Pancreas (tissue), 10 donors: ENCODE measurements at places on chromosomes 16 and 17.

DNA sequence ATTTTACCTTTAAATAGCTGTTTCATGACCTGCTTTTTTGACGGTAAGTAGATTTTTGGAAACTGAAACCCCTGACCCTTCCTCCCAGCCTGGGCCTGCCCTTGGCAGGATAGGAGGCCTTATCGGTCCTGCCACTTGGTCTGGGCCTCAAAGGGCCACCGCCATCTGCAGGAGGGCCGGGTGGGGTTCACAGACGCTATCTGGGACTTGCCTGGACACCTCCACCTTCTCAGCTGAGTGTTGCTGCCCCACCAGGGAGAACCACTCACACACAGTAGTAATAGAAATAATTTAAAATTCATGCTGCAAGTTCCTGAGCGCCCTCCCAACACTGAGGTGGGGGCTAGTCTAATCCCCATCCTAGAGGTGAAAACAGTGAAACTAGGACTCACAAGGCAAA is 4.6 kb upstream of the NPRL3 start:
- H3K4me1 ChIP-seq, result no peaks in the 10 kb centered on the region
- no peaks in the 10 kb centered on the region for H3K27me3 ChIP-seq
- no peak overlapping the region for H3K4me3 ChIP-seq

- no peak overlapping the region for H3K27ac ChIP-seq
- H3K36me3 ChIP-seq, result no peaks in the 10 kb centered on the region
- H3K4me1 ChIP-seq, result peaks cover 8% of the 10 kb centered on the region
- H3K4me3 ChIP-seq, result no peak overlapping the region
- H3K27me3 ChIP-seq, result no peaks in the 10 kb centered on the region
These were observed 13.5 kb downstream of the CEP295NL start for GRCh38 chr17:78889531-78889930.

DNA sequence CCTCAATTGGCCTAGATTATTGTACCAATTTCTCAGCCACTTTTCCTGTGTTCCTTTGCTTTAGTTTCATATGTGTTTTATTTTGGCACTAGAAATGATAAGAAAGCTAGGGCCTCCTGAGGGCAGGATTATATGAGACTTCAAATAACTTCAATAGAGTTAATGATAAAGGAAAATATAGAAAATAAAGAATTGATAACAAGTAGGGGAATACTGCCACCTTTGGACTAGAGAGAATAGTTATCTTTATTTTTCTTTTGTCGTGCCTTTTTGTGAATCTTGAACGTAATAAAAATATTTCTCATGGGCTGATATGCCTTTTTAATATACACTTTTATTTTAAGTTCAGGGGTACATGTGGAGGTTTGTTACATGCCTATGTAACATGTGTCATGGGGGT is 29.3 kb upstream of the RBL2 start:
- no peak overlapping the region for H3K27ac ChIP-seq
- H3K27me3 ChIP-seq, result no peaks in the 10 kb centered on the region
- no peaks in the 10 kb centered on the region for H3K36me3 ChIP-seq
- no peak overlapping the region for H3K4me3 ChIP-seq

GRCh38 chr16:2724816-2725348 is 4.9 kb upstream of the PRSS27 start:
- no peak for DNase-seq
- no peak overlapping the region for H3K4me3 ChIP-seq
- no peaks in the 10 kb centered on the region for H3K27me3 ChIP-seq
- H3K27ac ChIP-seq, result no peak overlapping the region
- peaks cover 3% of the 10 kb centered on the region for H3K4me1 ChIP-seq

- no peak overlapping the region for H3K27ac ChIP-seq
- no peak for DNase-seq
- no peak overlapping the region for H3K4me3 ChIP-seq
- H3K4me1 ChIP-seq, result no peaks in the 10 kb centered on the region
These were observed 220.4 kb downstream of the CBLN1 start for GRCh38 chr16:49061137-49061714.

DNA sequence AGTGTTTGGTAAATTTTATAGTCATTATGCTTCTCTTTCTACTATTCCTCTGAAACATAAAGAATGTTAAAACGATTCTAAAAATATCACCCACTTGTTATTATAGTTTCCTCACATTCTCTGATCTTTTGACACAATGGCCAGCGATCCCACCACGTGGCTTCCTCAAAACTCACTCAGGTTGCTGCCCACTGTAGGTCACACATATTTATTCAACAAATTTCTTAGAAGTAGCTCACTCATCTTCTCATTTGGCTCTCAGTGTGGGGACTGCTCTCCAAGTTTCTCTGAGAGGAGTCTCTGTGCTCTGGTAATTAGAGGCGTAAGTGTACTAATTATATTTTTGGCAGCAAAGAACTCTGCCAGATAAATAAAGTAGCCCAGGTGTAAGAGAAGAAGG is 465.4 kb downstream of the CDH11 start:
- H3K4me1 ChIP-seq, result no peaks in the 10 kb centered on the region
- H3K27ac ChIP-seq, result no peak overlapping the region
- no peaks in the 10 kb centered on the region for H3K36me3 ChIP-seq
- no peak overlapping the region for H3K4me3 ChIP-seq
- DNase-seq, result no peak

DNA sequence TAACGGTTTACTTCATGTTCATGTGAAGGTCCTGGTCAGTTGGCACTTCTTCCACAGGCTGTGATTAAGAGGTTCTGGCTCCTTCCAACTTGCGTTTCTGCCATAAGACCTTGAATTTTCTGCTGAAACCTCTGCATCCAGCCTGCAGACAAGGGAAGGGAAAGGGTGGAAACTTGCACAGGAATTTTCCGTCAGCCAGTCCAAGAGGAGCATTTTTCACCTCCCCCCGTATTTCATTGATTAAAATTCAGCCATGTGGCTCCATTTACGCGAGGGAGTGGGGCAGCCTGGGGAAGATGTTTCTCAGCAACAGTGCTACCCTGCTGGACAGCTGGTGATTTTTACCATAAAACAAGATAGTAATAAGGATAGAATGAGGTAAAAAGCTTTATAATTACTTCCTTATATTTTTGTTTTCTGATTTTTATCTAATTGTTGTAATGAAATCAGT is 101.5 kb upstream of the SMIM36 start:
- no peaks in the 10 kb centered on the region for H3K27me3 ChIP-seq
- no peak for DNase-seq
- H3K4me3 ChIP-seq, result no peak overlapping the region
- H3K27ac ChIP-seq, result no peak overlapping the region
- no peaks in the 10 kb centered on the region for H3K36me3 ChIP-seq
- no peaks in the 10 kb centered on the region for H3K4me1 ChIP-seq

DNA sequence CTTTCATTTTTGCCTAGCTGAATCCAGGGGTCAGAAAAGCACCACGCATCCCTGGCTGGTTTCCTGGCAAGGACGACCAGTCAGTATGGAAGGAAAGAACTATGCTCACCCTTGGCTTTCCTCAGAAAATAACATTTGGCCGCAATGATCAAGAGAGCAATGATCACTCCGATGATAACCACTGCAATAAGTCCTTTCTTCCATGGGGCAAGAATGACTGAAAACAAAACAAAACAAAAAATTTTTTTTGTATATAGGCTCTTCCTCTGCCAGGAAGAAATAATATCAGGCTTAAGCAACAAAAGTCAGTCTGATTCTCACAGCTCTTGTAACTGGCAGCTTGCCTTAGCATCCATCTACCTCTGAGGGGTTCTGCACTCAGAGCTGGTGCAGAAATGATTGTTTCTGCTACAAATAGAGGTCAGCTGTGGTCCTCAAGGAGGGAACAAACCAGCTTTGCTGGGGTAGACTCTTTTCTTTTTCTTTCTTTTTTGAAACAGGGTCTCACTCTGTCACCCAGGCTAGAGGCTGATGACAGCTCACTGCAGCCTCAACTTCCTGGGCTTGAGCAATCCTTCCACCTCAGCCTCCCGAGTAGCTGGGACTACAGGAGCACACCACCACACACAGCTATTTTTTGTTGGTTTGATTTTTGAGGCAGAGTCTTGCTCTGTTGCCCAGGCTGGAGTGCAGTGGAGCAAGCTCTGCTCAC is 35.7 kb downstream of the PECAM1 start:
- no peak overlapping the region for H3K4me3 ChIP-seq
- DNase-seq, result no peak
- H3K27ac ChIP-seq, result no peak overlapping the region
- no peaks in the 10 kb centered on the region for H3K36me3 ChIP-seq
- H3K27me3 ChIP-seq, result no peaks in the 10 kb centered on the region
- no peaks in the 10 kb centered on the region for H3K4me1 ChIP-seq

GRCh38 chr16:20849589-20850390 is 43.5 kb downstream of the REXO5 start:
- H3K4me1 ChIP-seq, result peaks cover 5% of the 10 kb centered on the region
- no peak overlapping the region for H3K27ac ChIP-seq
- DNase-seq, result no peak
- H3K27me3 ChIP-seq, result no peaks in the 10 kb centered on the region

GRCh38 chr17:73140566-73140965 is 24.2 kb upstream of the SSTR2 start:
- H3K4me1 ChIP-seq, result no peaks in the 10 kb centered on the region
- H3K27ac ChIP-seq, result no peak overlapping the region
- H3K36me3 ChIP-seq, result no peaks in the 10 kb centered on the region
